ENCODE measurements at places on chromosomes 16 and 17. TPM values are rescaled to one million over a fixed set of nuclear protein-coding genes. Genes with fewer than 3 reads are reported as not detected.

GRCh38 chr17:32142857-32143526 is 690 bp downstream of the RHOT1 start:
- DNase-seq: no peak

Gene LGALS9
- total RNA-seq: 4.8 TPM

- no peak for DNase-seq
Observed at GRCh38 chr16:58046054-58046881, 20.7 kb downstream of the MMP15 start.

- no peak for DNase-seq
Observed at GRCh38 chr17:30405161-30405560, 26.4 kb downstream of the CPD start.

DNA sequence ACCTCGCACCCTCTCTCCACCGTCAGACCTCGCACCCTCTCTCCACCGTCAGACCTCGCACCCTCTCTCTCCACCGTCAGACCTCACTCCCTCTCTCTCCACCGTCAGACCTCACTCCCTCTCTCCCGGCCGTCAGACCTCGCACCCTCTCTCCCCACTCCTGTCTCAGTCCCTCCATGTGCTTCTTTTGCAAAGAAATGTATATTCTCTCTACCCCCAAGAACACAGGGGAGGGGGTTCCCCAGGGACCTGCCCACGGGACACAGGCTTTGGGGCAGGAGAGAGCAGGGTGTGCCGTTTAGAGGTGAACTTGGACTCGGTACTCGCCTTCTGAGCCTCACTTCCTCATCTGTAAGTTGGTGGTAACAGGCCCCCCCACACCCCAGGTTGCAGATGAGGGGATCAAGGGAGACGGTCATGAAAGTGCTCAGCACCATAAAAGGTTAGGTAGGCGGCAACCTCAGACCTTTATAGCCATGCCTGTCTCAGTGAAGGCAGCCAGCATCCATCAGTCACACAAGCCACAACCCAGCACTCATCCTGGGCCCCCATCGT is 63.7 kb downstream of the RPH3AL start:
- DNase-seq: no peak

Gene SLFN14
- total RNA-seq: 1.6 TPM

GRCh38 chr17:32805029-32805976 is 71.6 kb downstream of the MYO1D start:
- peak; percentile 16 for DNase-seq

Gene UBFD1
- total RNA-seq: 31.9 TPM

Gene RAI1
- total RNA-seq: 11.4 TPM

DNA sequence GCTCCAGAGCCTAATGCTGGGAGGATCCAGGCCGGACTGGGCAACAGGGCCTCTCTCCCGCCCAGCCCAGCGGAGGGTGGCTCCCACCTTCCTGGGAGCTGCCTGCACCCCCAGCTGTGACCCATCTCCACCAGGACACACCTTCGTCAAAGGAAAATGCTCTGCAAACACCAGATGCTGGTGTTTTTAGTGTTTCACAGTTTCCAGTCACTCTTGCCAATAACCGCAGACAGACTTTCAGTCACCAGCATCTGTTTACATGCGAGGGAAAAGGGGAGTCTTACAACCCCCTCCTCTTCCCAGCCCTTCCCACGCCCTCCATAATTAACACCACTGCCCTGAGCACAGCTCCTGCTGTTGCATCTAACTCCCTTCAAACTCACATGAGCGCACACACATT is 25.3 kb downstream of the KLHDC4 start:
- DNase-seq: peak; percentile 63

GRCh38 chr17:29107933-29108822 is 65.2 kb downstream of the PIPOX start:
- DNase-seq: no peak

GRCh38 chr16:64317601-64318000 is 804.3 kb downstream of the CDH11 start:
- no peak for DNase-seq

- no peak for DNase-seq
Observed at GRCh38 chr16:85422632-85423550, 190.2 kb upstream of the GSE1 start.

DNA sequence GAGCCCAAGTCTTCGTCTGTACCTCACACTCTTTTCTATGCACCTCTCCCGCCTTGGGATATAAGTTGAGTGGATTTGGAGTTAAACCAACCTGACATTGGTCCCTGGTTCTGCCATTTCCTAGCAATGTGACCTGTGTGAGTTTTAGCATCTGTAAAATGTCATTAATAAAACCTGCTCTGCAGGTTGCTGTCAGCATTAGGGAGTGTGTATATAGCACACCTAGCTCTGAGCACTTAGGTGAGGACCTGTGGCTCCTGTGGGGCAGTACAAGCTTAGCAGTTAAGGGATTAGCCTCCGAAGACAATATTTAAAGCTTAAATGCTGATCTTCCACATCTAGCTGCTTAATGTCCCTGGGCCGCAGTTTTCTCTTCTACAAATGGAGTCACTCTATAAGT is 248.0 kb downstream of the TMEM114 start:
- DNase-seq: no peak

GRCh38 chr17:17565471-17566339 is 25.8 kb downstream of the PEMT start:
- DNase-seq: peak; percentile 85

DNA sequence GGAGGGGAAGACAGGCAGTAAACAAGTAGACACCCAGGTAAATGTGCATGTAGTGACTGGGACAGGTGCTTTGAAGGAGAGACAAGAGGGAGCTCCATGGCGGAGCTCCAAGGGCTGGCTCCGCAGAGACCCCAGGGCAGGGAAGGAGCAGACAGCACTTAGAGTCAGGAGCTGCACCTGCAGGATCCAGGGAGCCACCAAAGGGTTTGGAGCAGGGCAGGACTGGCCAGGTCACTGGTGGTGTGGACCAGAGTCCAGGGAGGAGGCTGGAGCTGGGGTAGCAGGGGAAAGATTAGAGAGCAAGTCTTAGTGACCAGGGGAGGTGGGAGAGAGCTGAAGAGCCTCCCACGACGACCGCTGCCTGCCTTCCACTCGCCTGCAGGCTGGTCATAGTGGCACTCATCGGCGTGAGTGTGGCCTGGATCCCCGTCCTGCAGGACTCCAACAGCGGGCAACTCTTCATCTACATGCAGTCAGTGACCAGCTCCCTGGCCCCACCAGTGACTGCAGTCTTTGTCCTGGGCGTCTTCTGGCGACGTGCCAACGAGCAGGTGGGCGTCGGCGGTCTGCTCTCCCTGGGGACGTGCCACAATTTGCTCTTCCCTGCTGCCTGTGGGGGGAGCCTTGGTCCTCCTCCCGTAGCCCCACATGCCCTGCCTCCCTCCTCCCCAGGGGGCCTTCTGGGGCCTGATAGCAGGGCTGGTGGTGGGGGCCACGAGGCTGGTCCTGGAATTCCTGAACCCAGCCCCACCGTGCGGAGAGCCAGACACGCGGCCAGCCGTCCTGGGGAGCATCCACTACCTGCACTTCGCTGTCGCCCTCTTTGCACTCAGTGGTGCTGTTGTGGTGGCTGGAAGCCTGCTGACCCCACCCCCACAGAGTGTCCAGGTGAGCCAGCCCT is 14.7 kb upstream of the FAM83G start:
- DNase-seq: no peak

- peak; percentile 38 for DNase-seq
Observed at GRCh38 chr17:55769625-55770000, 18.8 kb downstream of the PCTP start.

DNA sequence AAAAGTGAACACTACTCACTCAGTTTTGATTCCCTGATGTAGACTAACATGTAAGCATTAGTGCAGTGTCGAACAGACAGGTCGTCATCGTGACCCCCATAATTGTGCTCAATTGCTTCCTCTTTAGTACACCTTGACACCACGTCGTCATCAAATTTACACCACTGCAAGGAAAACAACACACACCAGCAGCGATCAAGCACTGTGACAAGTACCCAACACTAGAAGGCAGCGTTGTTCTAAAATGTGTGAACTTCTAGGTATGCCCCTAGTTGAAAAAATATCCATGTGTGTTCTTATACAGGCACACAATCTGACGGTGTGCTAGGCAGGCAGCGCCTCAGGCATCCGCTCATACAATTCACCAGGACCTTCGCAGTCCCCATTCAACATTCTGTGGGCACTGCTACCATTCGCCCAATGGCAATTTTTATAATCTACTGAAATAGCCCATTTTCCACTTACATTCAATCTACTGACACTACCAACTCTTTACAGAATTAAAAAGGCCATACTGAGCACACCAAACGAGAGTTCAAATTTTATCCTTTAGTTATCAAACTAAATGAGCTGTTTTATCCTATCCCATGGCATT is 23.1 kb downstream of the LITAFD start:
- DNase-seq: no peak

- DNase-seq: no peak
Observed at GRCh38 chr17:17416007-17416399, 60.8 kb upstream of the MED9 start.

DNA sequence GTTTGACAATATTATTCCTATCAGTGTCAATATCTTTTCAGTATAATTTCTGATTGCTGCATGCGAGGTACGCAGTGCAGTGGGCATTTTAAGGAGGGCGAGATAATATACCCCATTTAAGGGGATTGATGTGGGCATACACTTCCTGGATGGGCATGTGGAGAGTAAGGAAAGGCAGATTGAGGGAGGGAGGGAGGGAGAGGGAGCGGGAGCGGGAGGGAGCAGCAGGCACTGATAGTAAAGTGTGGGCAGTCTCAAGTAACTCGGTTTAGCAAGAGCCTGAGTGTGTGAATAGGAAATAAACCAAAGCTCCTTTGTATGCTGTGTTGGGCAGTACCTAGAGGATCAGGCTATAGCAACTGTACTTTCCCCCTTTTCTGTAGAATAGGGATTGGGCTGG is 5.1 kb downstream of the BPTF start:
- no peak for DNase-seq

DNA sequence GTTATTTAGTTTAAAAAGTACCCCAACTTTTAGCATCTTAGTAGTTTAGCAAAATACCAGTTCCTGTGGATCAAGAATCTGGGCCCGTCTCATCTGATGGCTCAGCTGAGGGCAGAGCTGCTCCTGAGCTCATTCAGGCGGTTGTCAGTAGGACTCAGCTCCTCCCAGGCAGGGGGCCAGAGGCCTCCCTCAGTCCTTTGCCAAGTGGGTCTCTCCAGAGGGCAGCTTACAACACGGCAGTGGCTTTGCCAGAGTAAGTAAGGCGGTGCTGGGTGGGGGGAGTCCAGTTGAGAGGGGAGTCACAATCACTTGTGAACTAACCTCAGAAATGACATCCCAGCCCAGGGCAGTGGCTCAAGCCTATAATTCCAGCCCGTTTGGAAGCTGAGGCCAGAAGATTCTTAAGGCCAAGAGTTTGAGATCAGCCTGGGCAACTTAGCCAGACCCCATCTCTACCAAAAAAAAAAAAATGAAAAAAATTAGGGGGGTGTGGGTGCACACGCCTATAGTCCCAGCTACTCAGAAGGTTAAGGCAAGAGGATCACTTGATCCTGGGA is 81.5 kb upstream of the MED9 start:
- DNase-seq: no peak

DNA sequence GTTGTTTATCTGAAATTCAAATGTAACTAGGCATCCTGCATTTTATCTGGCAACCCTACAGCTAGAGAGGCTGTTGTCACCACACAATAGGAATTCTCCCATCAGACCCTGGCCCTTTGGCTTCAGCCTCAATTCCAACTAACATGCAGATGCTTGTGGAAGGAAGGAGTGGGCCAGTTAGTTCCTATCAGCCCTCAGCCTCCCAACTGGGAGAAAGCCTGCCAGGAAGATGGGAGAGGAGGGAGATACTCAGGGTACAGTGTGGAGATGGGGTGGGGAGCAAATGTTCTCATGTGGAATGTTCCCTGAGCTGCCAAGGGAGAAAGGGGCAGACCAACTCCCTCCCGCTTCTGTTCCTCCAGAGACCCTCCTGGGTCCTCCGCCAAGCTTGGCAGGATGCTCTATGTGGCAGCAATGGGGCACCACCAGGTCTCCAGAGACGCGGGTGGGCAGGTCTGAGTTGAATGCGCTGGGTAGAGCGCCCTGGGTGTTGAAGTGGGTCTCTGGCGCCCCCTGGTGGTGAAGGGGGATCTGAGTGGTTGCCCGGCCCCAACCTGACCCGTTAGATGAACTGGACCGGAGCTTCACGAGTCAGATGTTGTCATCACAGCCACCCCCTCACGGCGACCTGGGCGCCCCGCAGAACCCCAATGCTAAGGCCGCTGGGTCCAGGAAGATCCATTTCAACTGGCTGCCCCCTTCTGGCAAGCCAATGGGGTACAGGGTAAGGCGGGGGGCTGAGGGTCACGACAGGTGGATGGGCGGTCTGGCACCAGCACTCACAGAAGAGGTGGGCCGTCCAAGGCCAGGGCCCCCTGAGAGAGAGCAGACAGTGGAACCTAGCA is 15.2 kb downstream of the GALK1 start:
- no peak for DNase-seq

DNA sequence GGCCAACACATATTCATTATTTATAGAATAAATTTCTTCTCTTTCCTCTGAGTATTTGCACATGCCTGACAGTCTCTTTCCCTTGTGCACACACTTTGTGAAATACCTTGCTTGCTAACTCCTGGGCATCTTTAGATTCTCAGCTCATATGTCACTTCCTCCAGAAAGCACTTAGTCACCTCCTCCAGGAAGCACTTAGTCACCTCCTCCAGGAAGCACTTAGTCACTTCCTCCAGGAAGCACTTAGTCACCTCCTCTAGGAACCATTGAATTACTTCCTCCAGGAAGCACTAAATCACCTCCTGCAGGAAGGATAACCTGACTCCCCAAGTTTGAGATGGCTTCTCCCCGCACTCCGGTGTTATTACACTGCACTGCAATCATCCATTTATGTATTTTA is 462.5 kb upstream of the EEF2KMT start:
- no peak for DNase-seq

GRCh38 chr16:48535831-48536613 is 74.0 kb downstream of the N4BP1 start:
- peak; percentile 21 for DNase-seq

DNA sequence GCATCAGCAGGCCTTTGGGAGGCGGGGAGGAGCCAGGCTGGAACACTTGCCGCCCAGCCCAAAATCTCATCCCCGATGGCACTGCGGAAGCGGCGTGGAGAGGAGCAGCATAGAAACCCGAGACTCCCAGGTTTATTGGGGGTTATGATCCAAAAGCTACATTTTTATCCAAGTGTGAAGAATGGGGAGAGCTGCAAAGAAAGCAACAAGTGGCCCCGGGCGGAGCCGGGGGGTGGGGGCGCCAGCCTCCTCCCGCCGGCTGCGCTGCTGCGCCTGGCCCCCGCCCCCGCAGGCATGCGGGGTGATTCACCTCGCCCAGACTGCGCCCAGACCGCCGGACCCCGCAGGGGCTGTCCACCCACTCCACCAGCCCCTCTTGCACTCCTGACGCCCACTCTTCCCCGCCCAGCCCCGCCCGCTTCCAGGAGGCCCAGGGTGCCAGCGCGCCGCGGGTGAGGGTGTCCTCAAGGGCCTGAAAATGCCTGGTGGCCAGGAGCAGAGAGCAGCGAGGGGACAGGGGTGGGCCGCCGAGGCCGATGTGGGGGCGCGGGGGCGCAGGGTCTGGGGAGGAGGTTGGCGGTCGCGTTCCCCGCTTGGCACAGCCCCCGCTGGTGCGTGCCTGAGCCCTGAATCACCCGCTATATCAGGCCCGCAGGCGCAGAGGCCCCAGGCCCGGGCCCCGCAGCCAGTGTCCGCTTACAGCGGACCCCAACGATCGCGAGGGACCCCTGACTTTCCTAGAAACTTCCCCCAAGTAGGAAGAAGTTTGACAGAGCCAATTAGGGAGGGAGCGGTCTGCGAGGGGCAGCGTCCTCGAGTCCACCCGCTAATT is 1.3 kb downstream of the CAVIN1 start:
- no peak for DNase-seq

Gene TMC7
- total RNA-seq: 1.2 TPM
